ENCODE measurements at places on chromosomes 4 and X.

DNA sequence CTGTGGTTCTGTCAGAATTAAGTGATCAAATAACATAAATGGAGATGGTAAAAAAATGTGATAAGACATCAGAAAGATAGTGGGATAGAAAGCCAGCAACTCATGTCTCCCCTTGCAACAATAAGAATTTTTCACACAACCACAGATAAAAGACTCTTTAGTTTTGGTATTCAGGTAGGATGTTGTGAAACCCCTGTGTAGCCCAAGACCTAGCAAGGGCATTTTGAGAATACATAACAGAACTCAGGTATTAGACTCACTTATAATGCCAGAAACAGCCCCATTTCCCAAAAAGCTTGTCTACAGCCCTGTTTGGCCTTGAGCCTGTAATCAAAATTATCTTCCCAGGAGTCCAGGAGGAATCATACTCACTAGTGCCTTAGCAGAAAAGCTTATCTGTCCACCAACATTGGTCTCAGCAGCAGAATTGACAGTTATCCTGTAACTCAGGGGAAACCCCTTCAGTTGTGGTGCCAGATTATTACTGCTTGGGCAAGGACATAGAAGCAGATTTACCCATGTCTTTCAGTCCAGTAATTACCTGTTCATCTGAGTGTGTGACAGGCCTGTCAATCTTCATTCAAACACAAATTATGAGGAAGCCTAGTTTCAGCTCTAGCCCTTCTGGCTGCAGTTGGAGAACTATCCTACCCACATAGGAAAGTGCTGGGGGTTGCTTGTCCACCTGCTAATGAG is 41.0 kb upstream of the UGT2B17 start:
- no peak for DNase-seq

- DNase-seq, result no peak
These were observed 301.7 kb downstream of the ADGRL3 start for GRCh38 chr4:61501812-61502211.

GRCh38 chr4:52713456-52713937 is 37.7 kb downstream of the ERVMER34-1 start:
- no peak for DNase-seq

- DNase-seq, result no peak
These were observed 5.9 kb downstream of the EMCN start for GRCh38 chr4:100511896-100512295.

DNA sequence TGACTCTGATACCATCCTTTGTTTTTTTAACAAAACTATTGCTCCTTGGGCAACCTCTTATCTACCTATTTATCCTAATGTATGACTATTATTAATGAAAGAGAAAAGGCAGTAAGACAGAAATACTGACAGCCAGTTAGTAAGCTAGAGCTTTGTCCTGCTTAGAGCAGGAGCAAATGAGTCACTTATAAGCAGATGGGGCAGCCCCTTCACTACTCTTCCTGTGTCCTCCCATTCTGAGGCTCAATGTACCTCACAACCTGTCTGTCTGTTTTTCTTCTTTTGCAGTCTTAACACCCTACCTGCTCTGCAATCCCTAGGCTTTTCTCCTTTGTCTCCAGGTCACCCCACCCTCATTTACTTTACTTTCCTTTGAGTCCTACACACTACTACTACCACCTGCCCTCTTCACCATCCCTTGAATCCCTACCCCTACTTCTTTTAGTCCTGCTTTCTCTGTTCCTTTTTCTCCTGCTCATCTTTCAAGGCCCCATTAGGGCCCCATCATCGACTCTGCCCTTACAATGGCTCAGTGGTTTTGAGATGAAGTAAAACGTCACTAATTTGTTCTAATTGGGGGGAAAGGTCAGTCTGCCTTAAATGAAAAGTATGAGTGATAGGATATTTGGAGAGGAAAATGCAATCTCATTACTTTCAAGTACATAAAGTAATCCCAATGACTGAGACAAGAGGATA is 294.3 kb downstream of the GUCY2F start:
- DNase-seq, result no peak

DNA sequence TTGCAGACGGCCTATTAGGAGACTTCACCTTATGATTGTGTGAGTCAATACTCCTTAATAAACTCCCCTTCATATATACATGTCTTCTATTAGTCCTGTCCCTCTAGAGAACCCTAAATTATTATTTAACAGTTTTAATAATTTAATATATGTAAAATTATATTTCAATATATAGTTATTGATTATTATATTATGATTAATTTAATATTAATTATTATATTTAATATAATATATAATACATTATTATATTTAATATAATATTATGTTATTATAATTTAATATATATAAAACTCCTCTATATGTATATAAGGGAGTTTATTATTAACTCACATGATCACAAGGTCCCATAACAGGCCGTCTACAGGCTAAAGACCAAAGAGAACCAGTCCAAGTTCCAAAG is 533.2 kb downstream of the ARAP2 start:
- no peak for DNase-seq

Measured in tibial nerve (tissue), 4 donors.